ENCODE measurements at places on chromosomes 11 and 22. TPM values are rescaled to one million over a fixed set of nuclear protein-coding genes. Genes with fewer than 3 reads are reported as not detected.

SCO2 gene
- 5.6 TPM for total RNA-seq

GAL gene
- not detected for total RNA-seq

GRCh38 chr22:17086296-17086695 is 1.5 kb downstream of the IL17RA start:
- peak; percentile 62 for DNase-seq

DNA sequence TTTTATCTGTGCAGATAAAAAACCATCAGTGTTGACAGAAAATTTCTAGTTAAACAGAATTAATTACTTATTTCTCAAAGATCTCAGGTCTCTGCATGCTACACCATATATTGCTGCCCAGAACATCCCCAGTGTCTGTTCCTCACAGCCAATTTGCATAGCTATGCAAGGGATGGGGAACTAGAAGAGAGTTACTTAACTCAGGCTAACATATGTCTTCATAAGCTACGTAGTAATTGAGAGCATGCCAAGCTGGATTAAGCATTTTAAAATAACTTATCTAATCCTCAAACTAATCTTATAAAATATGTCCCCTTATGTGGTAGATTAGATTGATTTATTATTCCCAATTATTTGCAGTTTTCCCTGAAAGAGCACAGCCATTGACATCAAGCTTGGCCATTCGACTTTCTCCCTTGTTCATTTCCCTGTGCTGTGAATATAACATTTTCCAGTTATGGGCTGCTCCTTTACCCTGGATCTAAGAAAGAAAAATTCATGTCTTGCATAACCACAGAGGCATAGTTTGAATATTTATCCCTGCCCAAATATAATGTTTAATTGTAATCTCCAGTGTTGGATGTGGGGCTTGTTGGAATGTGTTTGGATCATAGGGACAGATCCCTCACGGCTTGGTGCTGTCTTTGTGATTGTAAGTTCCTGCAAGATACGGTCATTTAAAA is 69.1 kb downstream of the C11orf87 start:
- DNase-seq, result no peak

GRCh38 chr11:105000167-105000566 is 22.8 kb downstream of the CASP5 start:
- peak; percentile 21 for DNase-seq

- no peak for DNase-seq
Measured at GRCh38 chr11:114478001-114478410, 38.7 kb downstream of the REXO2 start.

DNA sequence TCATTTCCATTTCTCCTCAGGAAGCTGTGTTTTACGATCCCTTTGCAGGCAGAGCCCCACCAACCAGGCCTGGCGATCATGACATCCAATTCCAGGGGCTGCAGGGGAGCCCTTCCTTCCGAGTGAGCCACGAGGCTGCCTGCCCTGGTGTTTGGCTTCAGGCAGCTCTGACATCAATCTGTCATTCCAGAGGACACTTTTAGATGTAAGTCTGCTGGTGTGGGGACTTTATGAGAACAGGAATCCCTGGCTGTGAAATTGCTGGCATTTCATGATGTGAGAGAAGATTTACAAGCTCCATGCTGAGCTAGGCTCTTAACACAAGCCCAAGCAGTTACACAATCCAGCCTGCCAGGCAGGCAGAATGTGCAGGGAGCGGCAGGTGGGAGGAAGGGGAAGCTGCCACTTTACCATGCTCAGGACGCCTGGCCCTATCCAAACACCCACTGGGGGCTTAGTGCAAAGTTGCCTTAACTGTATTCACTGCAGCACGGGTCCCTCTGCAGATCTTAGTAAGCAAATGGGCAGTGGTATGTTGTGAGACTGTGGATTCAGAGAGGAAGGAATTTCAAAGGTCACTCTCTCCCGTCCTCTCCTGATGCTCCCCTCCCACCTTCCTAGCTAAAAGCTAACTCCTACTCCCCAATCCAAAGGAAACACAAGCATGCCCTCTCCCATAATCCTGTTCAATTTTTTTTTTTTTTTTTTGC is 43.4 kb upstream of the MICAL2 start:
- DNase-seq, result no peak

- no peak for DNase-seq
Measured at GRCh38 chr11:12361682-12362081, 15.7 kb upstream of the PARVA start.

FADS1 gene
- total RNA-seq, result 0.56 TPM

DNA sequence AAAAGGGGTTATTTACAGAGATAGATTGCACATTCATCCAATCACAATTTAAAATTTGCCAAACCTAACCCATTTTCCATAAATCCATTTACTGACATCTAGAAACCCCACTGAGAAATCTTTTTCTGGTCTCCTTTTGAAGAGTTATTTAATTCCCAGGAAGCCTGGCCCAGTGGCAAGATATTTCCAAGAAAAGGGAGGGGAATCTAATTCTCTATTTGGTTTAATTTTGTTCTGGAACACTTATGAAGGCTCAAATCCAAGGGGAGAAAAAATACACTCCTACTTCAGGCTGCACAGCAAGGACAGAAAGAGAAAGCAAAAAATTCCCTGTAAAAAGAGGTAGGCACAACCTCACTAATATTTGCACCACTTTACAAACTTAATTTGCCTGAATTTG is 88.2 kb upstream of the LDLRAD3 start:
- no peak for DNase-seq

KCNQ1OT1 gene
- total RNA-seq, result 0.22 TPM

SEPTIN3 gene
- 0.20 TPM for total RNA-seq

DNA sequence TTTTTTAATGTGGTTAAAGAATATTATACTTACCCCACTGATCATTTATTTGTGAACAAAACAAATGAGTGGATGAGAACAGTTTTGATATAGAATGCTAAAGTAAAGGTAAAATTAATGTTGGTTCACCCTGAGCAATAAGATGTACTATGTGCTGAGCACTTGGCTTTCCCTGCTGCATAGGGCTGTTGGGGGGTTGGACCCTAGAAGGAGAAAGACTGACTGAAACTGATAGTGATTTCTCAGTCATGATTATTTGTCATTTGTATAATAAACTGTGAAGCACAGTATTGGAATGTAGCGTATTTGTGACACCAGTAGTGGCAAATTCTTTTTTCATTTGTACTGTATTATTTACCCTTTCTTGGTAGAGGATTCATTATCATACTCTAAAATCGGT is 63.3 kb downstream of the PRMT3 start:
- no peak for DNase-seq

DNA sequence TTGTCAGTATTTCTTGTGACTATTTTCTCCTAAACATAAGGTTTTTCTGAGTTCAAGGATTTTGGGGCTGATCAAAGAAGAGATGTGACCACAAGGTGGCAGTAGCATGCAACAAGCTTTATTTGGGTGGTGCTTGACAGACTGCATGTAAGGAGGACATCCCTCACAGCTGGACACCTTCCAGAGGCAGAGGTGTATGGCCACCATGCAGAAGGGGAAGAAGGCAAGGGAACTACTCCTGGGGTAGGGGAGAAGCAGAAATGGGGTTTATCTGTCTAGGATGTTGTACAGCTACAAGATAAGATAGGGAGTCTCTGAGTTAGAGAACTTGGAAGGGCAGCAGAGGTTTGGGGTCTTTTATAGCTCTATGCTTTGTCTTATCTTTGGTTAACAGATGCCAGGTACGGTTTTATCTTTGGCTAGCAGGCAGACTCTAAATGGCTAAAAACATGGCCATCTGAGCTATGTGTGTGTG is 5.1 kb upstream of the BIRC2 start:
- DNase-seq, result peak; percentile 59

MISFA gene
- not detected for total RNA-seq

OR52M1 gene
- total RNA-seq, result not detected

LIF gene
- 0.30 TPM for total RNA-seq

DNA sequence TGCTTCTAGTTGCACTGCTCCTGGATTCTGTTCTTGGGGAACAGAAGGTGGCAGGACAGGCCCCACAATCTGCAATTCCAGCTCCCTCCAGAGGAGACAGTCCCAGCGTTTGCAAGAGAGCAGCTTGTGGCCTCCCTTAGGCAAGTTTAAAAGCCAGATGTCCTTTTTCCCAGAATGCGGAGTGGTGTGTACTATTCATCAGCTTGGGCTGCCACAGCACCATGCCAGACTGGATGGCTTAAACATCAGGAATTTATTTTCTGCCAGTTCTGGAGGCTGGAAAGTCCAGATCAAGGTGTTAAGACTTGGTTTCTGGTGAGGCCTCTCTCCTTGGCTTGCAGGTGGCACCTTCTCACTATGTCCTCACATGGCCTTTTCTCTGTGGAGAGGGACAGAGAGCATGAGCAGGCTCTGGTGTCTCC is 11.7 kb downstream of the MIAT start:
- no peak for DNase-seq

TXNRD2 gene
- total RNA-seq, result 19.5 TPM

- no peak for DNase-seq
Measured at GRCh38 chr11:46240861-46241260, 36.6 kb upstream of the CREB3L1 start.

DNA sequence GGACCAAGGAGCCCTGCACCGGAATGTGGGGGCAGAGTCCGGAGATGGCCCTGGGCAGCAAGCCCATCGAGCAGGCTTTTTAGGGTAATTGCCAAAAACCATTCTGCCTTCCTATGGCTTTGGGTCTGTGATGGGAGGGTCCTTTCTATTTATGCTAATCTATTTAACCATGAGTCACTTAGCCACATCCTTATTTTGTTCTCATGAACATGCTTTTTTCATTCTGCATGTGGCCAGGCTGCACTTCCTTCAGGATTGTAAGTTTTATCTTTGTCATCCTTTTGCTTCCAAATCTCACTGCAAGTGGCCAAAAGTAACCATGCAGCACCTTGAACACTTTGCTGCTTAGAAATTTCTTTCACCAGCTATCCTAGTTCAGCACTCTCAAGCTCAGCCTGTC is 88.3 kb downstream of the EFCAB6 start:
- no peak for DNase-seq

FAM180B gene
- 0.55 TPM for total RNA-seq

DNA sequence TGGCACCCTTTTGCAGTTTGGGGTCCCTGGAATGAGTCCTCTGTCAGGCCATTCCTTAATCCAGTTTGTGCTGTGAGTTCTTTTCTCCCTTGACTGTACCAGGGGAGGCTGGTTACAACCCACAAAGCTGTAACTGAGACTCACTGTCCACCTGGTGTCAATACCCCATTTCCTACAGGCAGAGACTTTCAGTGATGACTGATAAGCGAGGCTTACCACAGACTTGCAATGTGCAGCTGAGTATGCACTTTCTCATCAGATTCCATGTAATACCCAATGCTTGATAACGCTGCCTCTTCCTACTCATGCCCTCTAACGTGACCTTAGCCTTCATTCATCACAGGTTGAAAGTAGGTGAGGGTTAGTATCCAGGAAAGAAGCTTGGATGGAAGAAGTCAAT is 120.1 kb downstream of the INSC start:
- DNase-seq, result no peak

GRCh38 chr11:84289381-84289906 is 1003.3 kb upstream of the CCDC90B start:
- no peak for DNase-seq

DNA sequence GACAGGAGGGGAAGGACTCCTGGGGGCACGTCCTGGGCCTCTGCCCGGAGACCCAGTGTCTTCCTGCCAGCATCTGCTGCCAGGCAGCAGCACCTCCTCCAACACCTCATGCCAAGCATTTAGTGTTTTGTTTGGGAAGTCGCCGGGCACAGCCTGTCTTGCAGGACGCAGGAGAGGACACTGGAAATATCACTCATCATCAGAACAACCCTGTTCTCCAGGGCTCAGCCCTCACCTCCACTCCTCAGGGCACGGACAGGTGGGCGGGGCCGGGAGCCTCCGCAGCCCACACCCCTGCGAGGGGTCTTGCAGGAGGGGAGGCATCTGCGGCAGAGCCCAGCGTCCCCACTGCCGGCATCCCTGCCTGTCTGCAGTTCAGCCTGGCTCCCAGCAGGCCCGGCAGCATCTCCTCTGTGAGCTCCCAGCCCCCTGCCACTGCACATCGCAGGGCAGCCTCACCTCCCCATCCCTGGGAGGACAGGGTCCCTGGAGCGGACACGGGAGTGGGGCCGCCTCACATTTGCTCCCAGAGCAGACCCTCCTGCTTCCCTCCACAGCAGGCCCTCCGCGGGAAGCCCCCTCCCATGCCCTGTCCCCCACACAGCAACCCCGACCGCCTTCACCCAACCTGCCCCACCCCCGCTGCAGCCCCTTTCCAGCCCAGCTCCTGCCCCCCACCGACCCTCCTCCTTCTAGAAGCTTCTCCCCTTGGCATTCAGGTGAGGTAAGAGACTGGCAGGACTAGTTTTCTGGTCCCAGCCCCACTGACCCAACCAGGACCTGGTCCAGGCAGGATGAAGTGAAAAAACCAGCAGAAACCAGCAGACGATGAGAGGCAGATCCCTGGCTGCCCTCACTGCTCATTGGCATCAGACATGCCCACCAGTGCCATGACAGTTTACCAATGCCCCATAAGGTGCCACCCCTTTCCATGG is 72.7 kb downstream of the BRD1 start:
- no peak for DNase-seq

MMP8 gene
- not detected for total RNA-seq

TRIM3 gene
- total RNA-seq, result 16.4 TPM

GRCh38 chr22:19853879-19854777 is 546 bp downstream of the GNB1L start:
- DNase-seq, result no peak
